ENCODE measurements at places on chromosomes 5 and 9. TPM values are rescaled to one million over a fixed set of nuclear protein-coding genes. Genes with fewer than 3 reads are reported as not detected.

Gene PCDHB3
- total RNA-seq: not detected

Gene NUTM2F
- total RNA-seq: not detected

Gene ANKRD20A1
- total RNA-seq: 0.32 TPM

Gene ANKRD55
- 0.46 TPM for total RNA-seq

Gene UBE2QL1
- total RNA-seq: under 0.01 TPM
